ENCODE measurements at places on chromosomes 6 and 20. TPM values are rescaled to one million over a fixed set of nuclear protein-coding genes. Genes with fewer than 3 reads are reported as not detected.
A peak's percentile ranks its signal among the peaks of the same experiment; 100 is the strongest.

SLC29A1 gene
- total RNA-seq: 90.3 TPM

- no peak for DNase-seq
These were observed 258.7 kb downstream of the ALDH8A1 start for GRCh38 chr6:134691180-134691579.

TRIM31 gene
- 0.26 TPM for total RNA-seq

- DNase-seq: no peak
These were observed 65.1 kb upstream of the NXT1 start for GRCh38 chr20:23285536-23285935.

ETV7 gene
- 0.66 TPM for total RNA-seq

GRCh38 chr6:17501982-17502704 lies 98.0 kb upstream of the FAM8A1 start:
- no peak for DNase-seq

PAX1 gene
- total RNA-seq: not detected

DSP gene
- 85.0 TPM for total RNA-seq

MLN gene
- total RNA-seq: not detected

DNA sequence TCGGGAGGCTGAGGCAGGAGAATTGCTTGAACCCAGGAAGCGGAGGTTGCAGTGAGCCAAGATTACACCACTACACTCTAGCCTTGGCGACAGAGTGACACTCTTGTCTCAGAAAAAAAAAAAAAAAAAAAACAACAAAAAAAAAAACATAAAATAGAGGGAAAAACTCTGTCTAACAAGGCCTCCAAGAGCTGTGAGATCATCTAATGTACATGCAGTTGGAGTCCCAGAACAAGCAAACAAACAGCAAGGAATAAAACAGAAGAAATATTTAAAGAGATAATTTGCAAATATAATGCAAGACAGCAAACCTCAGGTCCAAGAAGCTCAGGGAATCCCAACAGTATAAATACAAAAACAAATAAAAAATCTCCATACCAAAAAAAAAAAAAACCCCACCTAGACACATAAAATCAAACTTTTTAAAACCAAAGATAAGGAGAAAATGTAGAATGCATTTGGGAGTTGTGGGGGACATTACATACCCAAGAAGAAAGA lies 35.0 kb upstream of the CCR6 start:
- DNase-seq: no peak

CYP21A2 gene
- 0.52 TPM for total RNA-seq

- DNase-seq: peak; percentile 68
These were observed 33.0 kb downstream of the RRBP1 start for GRCh38 chr20:17648791-17649730.

C6orf58 gene
- total RNA-seq: not detected

GRCh38 chr6:152416652-152417051 lies 220.5 kb downstream of the SYNE1 start:
- no peak for DNase-seq

GRCh38 chr6:77461796-77462195 lies 1.5 kb downstream of the HTR1B start:
- DNase-seq: no peak

FOXA2 gene
- total RNA-seq: 42.5 TPM

GRCh38 chr20:43554369-43554768 lies 4.5 kb upstream of the SGK2 start:
- no peak for DNase-seq

SLC35F1 gene
- 0.78 TPM for total RNA-seq

GRCh38 chr6:12991435-12991834 lies 274.9 kb downstream of the PHACTR1 start:
- DNase-seq: no peak

RPS18 gene
- total RNA-seq: 1,608 TPM

SMPDL3A gene
- 21.3 TPM for total RNA-seq

DNA sequence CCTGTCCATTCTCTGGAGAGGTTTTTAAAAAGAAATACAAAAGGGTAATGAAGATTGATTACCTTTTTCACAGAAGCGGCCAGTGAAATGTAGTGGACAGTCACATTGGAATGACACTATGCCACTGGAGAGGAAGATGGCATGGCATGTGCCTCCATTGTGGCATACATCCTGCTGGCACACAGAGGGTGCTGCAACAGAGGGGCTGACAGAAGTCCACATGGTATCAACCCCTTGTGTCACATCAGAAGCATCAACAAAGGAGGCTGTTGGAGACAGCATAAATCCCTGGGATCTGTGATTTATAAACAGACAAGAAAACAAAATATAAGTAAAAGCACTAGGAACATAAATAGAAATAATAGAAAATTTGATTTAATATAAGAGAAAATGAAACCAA lies 594.9 kb downstream of the PHF3 start:
- no peak for DNase-seq

- DNase-seq: peak; percentile 54
These were observed 243.7 kb downstream of the ARID1B start for GRCh38 chr6:157020881-157021343.

GRCh38 chr20:4604580-4604979 lies 117.1 kb upstream of the PRND start:
- no peak for DNase-seq

- no peak for DNase-seq
These were observed 669 bp upstream of the PEX6 start for GRCh38 chr6:42979523-42980177.

DNA sequence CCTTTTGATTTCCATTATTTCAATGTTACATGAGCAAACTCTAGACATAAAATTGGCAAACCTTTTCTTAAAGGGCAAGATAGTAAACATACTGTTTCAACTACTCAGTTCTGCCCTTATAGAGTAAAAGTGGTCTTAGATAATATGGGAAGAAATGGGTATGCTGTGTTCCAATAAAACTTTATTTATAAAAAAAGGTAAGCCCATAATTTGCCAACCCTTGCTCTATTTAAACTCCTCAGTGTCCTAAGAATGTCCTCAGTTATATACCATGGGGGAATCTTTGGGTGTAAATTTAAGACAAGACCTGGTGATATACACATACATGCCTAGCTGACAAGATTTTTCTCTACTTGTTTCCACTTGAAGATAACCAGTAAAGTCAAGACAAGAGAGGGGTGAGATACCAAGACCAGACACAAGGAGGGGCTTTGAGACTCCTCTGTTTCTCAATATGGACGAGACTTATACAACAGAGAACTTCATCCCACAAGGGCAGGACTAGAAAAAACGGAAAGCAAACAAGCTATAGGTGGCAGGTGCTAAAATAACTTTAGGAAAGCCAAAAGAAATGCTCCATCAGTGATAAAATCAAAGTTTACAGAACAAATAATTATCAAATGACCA lies 10.5 kb downstream of the SNX3 start:
- DNase-seq: no peak

- no peak for DNase-seq
These were observed 51.5 kb upstream of the TMEM170B start for GRCh38 chr6:11486051-11486450.

POPDC3 gene
- total RNA-seq: not detected

OR2H1 gene
- total RNA-seq: not detected

GRCh38 chr20:48019940-48020339 lies 234.7 kb upstream of the SULF2 start:
- DNase-seq: no peak

DNA sequence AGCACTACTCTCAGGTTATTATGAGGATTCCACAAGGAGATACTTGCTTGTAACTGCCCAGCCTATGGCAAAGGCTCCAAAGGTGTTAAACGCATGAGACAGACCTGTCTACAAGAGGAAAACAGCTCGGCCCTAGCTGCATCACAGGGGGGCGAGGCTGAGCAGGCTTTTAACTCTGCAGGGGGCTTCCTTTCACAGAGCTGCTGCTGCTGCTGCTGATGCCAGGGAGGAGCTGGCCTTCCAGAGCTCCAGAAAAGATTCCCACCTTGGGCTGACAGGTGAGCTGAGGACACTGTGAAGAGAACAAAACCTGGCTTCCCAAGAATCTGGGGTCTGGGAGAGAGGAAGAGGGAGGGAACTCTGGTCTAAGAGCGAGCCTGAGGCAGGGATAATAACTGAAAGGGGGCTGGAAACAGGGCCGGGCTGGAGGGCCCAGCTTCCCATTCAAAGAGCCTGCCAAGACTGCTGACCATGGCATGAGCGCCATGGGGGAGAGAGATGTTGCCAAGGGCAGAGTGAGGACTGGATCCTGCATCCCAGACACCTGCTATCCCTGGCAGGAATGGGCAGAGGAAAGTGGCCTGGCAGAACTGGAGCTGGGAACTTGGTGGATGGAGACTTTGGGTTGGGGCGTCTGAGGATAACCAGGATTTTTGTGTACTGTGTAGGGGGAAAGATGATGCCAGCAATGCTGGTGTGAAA lies 211.1 kb upstream of the LRFN2 start:
- no peak for DNase-seq

DNA sequence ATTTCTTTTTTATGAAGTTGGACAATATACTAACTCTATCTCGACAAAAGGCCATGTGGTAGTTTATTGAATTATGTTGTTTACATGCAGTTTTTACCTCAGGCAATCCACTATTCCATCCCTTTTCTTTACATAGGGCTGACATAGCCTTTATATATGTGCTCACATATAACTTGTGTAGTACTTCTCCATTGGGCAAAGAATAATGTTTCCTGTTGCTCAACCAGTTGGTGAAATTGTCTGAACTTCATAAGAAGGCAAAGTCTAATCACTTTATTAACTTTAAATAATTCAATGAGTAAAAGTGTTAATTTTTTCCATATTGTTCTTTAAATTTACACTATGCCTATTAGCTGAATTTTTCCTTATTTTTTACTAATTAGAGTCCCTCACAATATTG lies 1272.1 kb downstream of the EPHA7 start:
- DNase-seq: no peak

GRCh38 chr6:20572288-20572687 lies 38.0 kb downstream of the CDKAL1 start:
- no peak for DNase-seq

MICB gene
- not detected for total RNA-seq

DNA sequence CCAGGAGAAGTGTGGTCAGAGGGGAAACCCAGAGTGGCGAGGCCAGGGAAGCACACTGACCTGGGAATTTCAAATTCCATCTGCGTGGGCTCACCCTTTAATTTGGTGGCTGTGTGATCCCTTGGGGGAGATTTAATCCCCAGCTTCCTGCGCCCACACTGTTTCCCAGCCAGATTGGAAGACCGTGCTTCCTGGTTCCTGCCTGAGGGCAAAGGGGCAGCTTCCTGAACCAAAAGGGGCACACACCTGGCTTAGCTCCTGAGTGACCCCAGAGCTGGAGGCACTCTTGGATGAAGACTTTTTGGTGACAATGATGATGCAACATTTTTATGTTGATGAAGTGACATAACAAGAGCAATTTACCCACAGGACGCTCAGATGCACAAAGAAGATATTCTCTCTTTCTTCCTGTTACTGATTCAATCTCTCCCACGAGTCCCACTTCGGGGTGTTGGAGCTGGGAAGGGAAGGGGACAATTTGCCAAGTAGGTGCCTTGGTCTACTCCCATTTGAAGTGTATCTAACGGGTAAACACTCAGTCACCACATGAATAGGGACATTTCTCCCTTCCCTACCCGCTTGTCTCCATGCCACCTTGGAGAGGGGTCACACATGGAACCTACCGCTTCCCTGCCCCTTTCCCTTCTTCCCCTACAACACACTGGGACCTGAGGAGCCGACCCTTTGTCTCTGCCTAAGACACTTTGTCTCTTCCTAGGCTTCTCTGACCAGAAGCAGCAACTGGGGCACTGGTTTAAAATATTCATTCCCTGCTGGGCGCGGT lies 28.6 kb upstream of the CDKN1A start:
- DNase-seq: no peak

ARHGAP40 gene
- total RNA-seq: not detected

Measured in body of pancreas (tissue), 4 donors.